IPS-NIHi11 (cell line): ENCODE measurements at places on chromosomes 6 and 20.

DNA sequence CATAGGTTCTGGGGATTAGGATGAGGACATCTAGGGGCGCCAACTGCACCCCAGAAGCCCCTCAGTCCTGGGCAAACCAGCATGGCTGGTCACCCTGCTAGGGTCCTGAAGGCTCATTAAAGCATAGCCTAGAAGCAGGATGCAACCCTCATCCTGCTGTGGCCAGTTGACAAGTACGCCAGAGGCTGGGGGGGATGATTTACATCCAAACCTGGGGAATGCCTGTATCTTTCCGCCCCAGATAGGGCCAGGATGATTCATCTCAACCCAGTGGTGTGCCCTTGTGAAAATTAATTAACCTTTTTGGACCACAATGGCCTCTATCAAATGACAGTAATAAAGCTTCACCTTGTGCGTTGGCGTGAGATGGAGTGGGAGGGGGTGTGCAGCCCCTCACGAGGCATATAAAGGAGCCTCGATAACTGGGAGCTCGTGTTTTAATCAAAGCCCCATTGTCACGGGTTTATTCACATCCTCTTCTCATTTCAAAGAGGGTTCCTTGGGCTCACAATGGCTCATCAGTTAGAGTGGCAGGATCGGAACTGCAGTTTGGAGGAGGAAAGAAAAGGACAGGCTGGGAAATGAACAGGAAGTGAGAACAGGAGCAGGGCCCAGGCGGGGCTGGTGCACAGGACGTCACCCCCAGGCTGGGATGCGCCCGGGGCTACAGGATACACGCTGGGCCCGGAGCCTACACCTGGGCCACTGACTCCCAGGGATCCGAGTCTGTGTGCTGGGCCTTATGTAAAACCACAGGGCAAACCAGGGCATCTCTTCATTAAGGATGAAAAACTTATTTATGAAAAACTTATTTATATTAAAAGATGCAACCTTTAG lies 121.8 kb upstream of the PHACTR3 start:
- no peak for DNase-seq

- DNase-seq, result no peak
Observed at GRCh38 chr20:62219101-62219991, 732 bp downstream of the HRH3 start.

- no peak for DNase-seq
Observed at GRCh38 chr20:36881888-36882287, 6.0 kb downstream of the TLDC2 start.

- no peak for DNase-seq
Observed at GRCh38 chr6:111992851-111993250, 61.1 kb upstream of the CCN6 start.

DNA sequence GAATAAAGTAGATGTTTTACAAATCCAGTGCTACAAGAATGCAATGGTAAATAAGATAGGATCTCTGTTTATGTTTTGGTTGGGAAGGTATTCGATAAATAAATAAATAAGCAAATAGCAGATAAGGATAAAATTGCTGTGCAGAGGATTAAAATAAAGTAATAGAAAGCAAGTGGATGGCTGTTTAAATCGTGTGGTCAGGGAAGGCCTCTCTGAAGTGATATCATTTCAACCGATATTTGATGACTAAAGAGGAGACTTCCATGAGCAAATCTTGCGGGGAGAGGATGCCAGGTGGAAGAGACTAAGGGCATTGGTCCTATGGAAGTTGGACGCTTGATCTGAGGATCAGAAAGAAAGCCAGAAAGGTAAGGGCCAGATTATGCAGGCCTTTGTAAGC lies 92.0 kb upstream of the CCN2 start:
- DNase-seq, result no peak

DNA sequence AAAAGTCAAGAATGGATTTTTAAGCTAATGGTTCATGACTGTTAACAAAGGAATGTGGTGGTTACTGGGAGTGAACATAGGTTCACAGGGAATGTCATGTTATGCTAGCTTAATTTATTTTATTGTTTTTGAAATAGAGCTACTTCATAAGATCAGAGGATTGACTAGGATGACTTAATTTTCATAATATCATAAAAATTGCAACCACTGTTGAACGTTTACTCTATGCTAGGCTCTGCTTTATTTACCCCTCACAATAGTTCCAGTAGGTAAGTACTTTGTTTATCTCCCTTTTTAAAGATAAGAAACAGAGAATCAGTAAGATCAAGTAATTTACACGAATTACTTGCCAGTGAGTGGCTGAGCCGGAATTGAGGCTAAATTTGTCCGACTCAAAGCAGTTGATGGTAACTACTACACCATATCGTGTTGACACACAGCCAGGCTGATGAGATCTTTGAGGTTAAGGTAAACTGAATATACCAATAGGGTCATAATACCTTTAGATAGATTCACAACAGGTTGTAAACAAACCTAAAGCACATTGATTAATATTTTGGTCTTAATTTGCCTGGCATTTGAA lies 194.6 kb upstream of the CITED2 start:
- no peak for DNase-seq

- no peak for DNase-seq
Observed at GRCh38 chr20:35446356-35447078, 8.5 kb upstream of the GDF5 start.

DNA sequence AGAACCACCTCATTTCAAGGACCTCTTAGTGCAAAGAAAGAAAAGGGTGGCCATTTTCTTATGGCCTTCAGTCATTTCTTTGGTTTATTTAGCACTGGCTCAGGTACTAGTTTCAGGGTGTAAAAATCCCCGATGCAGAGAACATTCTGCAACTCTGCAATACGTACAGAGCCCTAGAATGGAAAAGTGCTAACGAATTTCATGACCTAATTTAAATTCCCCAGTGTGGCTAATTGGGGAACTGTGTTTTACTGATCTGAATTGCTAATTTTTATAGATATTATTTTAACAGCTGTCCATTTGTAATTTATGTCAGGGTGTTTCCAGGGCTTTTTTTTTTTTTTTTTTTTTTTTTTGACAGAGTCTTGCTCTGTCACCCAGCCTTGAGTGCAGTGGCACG lies 160.7 kb downstream of the UST start:
- no peak for DNase-seq
